Kidney glomerular epithelial cell (primary cell): ENCODE measurements at places on chromosomes 4 and X.
A peak's percentile ranks its signal among the peaks of the same experiment; 100 is the strongest.

GRCh38 chr4:178333355-178333754 is 891.1 kb upstream of the AGA start:
- DNase-seq: no peak

GRCh38 chr4:109930464-109930863 is 17.8 kb downstream of the EGF start:
- no peak for DNase-seq

DNA sequence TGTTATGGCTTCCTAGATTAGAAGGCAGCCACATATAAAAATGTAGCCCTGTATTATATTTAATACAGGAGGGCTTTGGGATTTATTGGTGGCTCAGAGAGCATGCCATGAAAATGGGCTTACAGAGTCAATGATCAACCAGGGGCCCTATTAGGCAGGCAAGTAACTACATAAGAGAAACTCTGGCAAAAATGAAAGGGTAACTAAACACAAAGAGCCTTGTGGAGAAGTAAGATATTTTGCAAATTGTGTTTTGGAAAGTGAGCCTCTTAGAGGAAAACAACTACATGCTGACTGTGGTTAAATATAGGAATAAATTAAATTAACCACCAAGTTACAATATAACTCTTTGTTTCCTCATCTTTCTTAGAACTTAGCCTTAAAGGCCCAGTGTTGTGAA is 5.5 kb downstream of the SAT1 start:
- no peak for DNase-seq

- DNase-seq: no peak
These were observed at the start of gene TRPC5OS for GRCh38 chrX:111875881-111876280. Gene TRPC5OS (plus strand): TSS chrX:111876181. CDS start chrX:111901850, 25,669 bp downstream.

GRCh38 chr4:152424977-152425376 is 110.9 kb downstream of the FBXW7 start:
- DNase-seq: no peak

DNA sequence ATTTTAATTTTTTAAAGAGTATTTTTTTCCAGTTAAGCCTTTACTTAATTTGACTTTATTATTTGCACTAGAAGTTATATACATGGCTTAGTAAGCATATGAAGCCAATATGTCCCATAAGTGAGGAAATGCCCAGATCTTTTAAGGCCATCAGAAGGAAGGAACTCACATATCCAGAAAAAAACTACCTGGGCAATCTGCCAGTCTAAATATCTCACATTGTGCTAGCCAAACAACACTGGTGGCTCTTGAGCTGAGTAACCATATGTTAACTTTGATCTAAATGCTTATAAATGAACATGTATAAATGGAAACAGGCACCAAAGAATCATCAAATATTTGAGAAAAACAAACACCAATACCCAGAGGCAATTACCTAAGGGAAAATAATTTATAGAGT is 138.6 kb upstream of the APOOL start:
- no peak for DNase-seq

GRCh38 chr4:140152013-140152703 is 1.8 kb downstream of the MAML3 start:
- DNase-seq: peak; percentile 74

GRCh38 chr4:72209600-72209999 is 177.8 kb downstream of the NPFFR2 start:
- DNase-seq: peak; percentile 18

- no peak for DNase-seq
These were observed 318.2 kb downstream of the PPP1R2C start for GRCh38 chrX:42459735-42460134.

GRCh38 chr4:112201915-112202505 is 29.6 kb upstream of the AP1AR start:
- no peak for DNase-seq

DNA sequence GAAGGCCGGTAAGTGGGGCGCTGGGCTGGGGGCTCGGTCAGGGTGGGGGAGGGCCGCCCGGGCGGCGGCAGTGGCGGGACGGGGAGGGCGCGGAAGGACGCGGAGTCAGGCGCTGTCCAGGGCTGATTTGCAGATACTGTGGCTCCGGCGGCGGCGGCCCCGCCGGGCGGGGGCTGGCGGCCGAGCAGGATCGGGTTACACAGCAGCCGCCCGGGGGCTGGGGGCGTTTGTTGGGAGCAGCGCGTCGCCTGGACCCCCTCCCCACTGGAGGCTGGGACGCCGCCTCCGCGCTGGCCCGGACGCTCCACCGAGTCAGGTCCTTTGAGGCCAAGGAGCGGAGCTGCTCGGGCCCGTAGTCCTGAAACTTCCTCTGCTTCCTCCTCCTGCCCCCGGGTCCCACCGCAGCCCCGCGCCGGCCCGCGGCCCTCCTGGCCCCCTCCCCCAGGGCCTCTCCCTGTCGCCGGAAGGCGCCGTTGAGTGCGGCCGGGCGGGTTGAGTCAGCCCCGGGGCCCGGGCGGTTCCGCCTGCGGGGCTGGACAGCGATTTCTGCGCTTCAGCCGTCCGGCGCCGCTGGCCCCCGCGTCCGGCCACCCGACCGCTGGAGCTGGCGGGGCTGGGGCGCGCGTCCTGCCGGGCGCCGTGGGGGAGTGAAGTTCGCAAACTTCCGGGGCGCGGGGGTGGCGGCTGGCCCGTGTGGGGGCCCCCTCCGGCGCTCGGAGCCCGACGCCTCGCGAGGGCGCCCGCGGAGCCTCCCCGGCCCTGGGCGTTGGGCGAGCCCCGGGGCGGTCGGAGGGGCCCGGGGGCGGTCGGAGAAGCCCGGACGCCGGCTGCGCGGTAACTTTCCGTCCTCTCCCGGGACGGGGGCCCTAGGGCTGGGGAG is 746 bp downstream of the REST start:
- DNase-seq: peak; percentile 58

- peak; percentile 62 for DNase-seq
These were observed 755.5 kb downstream of the STIM2 start for GRCh38 chr4:27616166-27616565.

- no peak for DNase-seq
These were observed 67.6 kb upstream of the SLC7A3 start for GRCh38 chrX:70998411-70999027.

- DNase-seq: no peak
These were observed 1.1 kb downstream of the OGT start for GRCh38 chrX:71533851-71534561.

GRCh38 chrX:42748067-42748850 is 29.7 kb downstream of the PPP1R2C start:
- DNase-seq: no peak

DNA sequence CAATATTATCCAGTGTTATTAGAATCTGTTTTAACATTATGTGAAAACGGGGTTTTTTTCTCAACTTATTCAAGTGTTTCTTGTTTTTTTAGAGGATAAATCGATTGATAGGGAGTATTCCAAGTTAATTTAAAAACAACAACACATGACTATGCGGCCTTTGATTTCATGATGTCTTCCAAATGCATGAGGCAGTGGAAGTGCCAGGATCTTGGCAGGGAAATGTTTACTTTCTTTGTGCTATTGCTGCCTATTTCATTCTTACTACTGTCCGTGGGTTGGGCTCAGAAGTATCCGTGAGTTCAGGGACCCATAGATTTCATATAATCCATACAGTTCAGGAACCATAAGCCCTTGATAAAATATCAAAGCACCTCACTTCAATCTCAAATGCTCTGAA is 64.6 kb downstream of the ABCG2 start:
- DNase-seq: no peak

GRCh38 chr4:122814426-122814825 is 12.2 kb upstream of the FGF2 start:
- DNase-seq: no peak

DNA sequence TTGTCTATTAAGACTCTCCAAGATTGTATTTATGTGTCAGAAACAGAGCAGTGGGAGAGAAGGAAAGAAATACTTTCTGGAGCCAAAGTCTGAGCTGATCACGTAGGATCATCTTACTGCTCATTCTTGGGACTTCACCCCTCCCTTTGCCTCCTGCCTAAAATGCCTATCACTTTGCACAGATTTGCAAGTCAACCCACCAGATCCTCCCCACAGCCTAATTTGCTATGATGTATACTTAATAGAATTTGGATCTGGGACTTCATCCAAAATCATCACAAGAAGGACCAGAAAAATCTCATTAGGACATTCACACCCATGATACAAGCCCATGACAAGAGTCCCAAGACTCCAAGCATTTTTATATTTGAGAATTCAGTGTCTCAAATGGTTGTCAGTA is 290.2 kb downstream of the FBXW7 start:
- DNase-seq: no peak

- peak; percentile 18 for DNase-seq
These were observed 99.9 kb downstream of the AREG start for GRCh38 chr4:74544655-74545361.
